Activated naive CD4-positive, alpha-beta T cell treated with anti-CD3 and anti-CD28 coated beads for 36 hours (primary cell): ENCODE measurements at places on chromosomes 2 and 18. TPM values are rescaled to one million over a fixed set of nuclear protein-coding genes. Genes with fewer than 3 reads are reported as not detected.
A peak's percentile ranks its signal among the peaks of the same experiment; 100 is the strongest.

GRCh38 chr18:10304853-10305252 is 149.6 kb upstream of the APCDD1 start:
- no peak for DNase-seq

GRCh38 chr2:57417007-57417406 is 629.6 kb upstream of the VRK2 start:
- DNase-seq: no peak

DNA sequence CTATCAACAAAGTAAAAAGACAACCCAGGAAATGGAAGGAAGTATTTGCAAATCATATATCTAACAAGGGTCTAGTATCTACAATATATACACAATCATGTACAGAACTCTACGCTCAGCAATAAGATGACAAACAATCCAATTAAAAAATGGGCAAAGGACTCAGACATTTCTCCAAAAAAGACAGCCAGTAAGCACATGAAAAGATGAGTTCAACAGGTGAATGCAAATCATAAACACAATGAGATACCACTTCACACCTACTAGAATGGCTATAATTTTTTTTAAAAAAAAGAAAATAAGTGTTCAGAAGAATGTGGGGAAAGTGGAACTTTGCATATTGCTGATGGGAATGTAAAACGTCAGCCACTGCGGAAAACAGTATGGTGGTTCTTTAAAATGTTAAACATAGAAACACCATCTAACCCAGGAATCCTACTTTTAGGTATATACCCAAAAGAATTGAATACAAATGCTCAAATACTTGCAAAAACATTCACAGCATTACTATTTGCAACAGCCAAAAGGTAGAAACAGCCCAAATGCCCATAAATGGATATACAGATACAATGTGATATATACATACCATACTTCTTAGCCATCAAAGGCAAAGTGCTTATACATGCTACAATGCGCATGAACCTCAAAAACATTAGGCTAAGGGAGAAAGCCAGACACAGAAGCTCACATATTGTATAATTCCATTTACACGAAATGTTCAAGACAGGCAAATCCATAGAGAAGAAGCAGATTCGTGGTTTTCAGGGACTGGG is 121.2 kb downstream of the CABYR start:
- no peak for DNase-seq

DNA sequence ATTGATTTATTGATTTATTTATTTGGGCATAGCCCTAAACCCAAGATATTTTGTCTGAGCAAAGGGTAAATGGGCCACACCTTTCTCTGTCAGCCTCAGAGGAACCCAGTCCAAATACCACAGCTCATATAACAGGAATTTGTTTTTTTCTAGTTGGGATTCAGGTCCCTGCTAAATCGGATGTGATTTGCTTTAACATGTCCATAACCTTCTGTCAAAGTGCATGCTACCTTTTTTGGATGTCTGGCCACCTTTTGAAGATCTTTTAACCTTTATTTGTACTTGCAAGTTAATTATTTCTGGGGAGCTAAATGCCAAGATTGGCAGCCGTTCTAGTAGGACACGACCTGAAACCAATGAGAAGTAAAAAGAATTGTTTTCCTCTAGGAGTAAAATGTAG is 303.2 kb upstream of the UBE2E3 start:
- no peak for DNase-seq

DNA sequence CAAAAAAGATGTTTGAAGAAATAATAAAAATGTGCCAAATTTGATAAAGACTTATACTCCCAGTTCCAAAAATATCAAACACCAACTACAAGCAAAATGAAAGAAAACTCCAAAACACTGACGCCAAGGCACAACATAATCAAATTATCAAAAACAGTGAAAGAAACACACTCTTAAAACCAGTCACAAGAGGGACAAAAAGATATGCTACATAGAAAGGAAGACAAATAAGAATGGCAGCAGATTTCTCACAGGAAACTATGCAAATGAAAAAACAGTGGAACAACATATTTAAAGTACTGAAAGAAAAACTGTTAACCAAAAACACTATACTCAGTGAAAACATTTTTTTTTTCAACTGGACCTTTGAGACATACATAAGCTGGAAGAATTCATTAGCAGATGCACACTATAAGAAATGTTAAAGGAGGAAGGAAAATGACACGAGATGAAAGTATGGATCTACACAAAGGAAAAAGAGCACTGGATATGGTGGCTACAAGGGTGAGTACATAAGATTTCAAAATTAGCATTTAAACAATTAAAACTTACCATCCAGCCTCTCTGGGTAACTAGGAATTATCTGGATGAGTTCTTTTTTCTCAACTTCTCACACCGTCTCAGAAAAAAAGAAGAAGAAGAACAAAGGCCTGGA is 94.0 kb upstream of the ACVR1C start:
- DNase-seq: no peak

DNA sequence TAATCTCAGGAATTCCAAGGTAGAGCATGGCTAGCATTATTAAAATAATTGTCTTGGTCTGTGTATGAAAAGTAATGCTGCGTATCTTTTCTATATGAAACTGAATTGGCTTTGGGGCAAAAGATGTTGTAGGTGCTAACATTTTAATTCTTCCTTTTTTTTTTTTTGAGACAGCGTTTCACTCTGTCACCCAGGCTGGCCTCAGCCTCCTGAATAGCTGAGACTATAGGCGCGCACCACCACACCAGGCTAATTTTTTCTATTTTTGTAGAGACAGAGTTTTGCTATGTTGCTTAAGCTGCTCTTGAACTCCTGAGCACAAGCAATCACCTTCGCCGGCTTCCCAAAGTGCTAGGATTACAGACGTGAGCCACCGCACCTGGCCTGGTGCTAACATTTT is 172.6 kb upstream of the STON1 start:
- DNase-seq: no peak

GRCh38 chr18:12703664-12704063 is 822 bp downstream of the PSMG2 start:
- peak; percentile 24 for DNase-seq

CMPK2 gene
- 7.2 TPM for total RNA-seq

RAB6C gene
- not detected for total RNA-seq

SERPINB12 gene
- total RNA-seq: not detected
